ENCODE measurements at places on chromosomes 6 and 20.

GRCh38 chr6:10850728-10851127 lies 12.4 kb upstream of the MAK start:
- no peak for DNase-seq

- DNase-seq, result no peak
Observed at GRCh38 chr6:30683183-30683979, 3.1 kb downstream of the PPP1R18 start.

- DNase-seq, result no peak
Observed at GRCh38 chr6:167847936-167848335, 21.2 kb downstream of the AFDN start.

DNA sequence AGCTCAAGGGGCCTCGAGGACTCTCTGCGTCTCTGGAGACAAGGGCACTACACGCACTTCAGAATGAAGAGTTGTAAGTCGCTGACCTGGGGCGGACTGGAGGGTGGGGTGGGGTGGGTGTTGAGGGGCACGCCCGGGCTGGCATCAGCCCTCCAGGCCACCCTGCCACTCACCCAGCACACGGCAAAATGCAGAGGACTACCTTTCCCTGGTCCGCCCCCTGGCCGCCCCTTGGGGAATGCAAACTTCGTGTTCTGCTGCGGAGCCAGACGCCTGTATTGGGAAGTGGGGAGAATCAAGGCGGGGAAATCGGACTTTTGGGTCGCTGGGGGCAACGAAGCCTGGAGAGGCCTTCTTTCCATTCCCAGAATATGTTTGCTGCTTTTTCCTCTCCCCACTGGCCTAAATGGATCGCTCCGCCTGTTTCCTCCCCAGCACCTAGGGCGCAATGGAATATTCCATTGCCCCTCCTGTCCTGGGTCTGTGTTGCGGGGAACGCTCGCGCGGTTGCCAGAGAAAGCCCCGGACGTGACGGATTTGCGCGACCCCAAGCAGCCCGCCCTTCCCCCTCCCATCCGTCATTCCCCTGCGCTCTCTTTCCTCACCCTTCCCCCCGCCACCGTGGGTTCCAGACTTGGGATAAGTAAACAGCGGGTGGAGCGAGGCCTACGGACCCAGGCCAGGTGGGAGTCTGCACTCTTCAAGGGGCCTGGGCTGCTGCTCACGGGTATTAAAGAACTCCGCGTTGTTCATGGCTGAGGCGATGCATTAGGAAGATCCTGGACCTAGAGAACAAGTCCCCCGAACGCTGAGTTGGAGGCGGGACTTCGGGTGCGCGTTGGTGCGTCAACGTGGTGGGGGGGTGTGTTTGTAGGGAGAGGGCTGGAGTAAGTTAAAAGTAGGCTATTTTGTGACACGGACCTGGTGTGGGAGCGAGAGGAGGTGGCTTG lies at the start of gene PPT2:
Gene PPT2 (plus strand): TSS at position 578 of the 950 bp plus-strand sequence. CDS start 454 bp downstream, outside the sequence.
- peak; percentile 85 for DNase-seq

GRCh38 chr6:161522276-161522675 lies 248.4 kb upstream of the AGPAT4 start:
- DNase-seq, result no peak

GRCh38 chr6:3226481-3227362 lies 731 bp downstream of the TUBB2B start:
- no peak for DNase-seq

DNA sequence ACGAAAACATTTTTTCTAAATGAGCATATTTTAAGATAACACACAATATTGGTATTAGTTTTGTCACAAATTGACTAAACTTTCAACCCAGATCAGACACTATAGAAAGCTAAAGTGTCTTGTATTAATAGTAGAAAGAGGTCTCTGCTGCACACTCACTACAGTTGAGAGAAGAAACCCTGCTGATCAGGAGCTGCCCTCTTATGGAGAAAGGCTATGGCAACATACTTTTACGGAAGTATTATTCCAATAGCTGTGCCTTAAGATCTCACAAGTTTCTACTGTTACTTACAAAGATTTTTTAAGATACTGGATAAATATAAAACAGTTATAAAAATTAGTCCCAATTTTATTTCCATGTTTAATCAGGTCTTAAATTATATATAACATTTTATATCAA lies 155.7 kb downstream of the RIMS1 start:
- DNase-seq, result peak; percentile 15

- DNase-seq, result no peak
Observed at GRCh38 chr20:47273591-47274235, 82.8 kb downstream of the ZMYND8 start.

DNA sequence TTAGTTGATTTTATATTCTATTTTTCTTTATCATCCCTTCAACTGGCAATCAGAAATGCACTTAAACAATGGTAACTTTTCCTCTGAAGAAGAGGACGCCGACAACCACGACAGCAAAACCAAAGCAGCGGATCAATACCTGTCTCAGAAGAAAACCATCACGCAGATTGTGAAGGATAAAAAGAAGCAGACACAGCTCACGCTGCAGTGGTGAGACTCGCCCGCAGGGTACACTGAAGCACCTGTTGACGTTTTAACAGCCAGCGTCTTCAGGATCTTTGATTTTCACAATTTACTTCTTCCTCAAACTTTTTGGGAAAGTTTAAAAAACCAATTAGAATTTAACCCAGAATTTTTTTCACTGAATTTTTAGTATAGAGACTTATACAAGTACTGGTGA lies 701 bp downstream of the RFX6 start:
- DNase-seq, result no peak

- DNase-seq, result no peak
Observed at GRCh38 chr6:28402197-28402596, 2.6 kb upstream of the ZSCAN12 start.

- DNase-seq, result no peak
Observed at GRCh38 chr6:2404211-2404929, 159.0 kb upstream of the GMDS start.

DNA sequence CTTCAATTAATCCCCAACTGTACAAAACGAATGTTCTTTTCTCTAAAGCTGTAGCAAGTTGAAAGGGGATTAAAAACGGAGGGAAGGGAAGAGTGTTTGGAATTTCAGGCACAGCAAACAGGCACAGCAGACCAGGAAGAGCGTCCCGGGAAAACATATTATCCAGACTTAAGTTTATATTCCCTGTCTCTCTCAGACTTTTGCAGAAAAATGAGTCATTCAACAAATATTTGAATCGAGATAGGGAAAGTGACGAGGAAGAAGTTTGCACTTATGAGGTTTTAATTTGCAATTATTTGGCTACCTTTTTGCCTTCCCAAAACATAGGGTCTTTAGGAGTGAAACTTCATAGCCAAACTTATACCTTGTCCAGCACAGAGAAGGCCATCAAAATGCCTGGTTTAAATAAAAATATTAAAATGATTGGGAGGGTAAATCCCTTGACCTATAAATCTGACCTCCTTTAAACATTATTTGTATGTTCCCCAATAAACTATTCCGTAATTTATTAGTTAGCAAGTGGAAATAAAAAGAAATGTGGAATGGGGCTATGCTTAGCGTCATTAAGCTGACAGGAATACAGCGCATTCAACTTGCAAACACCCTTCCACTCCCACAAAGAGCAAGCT lies 16.0 kb downstream of the HFE start:
- DNase-seq, result peak; percentile 53

DNA sequence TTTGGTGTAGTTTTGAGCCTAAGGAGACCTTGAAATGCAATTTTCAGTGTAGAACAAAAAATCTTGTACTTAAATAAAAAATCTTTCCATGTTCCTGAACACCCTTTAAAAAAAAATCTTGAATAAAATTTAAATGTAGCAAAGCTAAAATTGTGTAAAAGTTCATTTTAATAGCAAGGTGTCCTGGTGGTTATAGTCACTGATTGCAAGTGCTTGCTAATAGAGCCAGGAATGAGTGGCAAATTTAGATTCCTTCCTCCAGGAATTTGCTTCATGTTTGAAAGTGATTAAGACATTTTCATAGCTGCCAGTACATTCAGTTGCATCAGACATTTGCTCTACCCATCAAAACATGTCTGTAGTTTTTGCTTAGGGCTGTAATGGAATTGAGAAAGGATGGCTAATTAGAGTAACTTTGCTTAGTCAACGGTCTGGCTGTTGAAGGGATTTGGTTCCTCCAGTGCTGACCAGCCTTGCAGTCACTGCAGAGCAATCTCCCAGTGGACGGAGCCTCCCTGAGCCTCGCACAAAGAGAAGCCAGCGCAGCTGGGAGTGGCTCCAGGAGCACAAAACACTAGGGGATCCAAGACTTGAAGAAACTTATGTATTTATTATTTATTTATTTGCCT lies 36.5 kb downstream of the AKAP12 start:
- peak; percentile 15 for DNase-seq

DNA sequence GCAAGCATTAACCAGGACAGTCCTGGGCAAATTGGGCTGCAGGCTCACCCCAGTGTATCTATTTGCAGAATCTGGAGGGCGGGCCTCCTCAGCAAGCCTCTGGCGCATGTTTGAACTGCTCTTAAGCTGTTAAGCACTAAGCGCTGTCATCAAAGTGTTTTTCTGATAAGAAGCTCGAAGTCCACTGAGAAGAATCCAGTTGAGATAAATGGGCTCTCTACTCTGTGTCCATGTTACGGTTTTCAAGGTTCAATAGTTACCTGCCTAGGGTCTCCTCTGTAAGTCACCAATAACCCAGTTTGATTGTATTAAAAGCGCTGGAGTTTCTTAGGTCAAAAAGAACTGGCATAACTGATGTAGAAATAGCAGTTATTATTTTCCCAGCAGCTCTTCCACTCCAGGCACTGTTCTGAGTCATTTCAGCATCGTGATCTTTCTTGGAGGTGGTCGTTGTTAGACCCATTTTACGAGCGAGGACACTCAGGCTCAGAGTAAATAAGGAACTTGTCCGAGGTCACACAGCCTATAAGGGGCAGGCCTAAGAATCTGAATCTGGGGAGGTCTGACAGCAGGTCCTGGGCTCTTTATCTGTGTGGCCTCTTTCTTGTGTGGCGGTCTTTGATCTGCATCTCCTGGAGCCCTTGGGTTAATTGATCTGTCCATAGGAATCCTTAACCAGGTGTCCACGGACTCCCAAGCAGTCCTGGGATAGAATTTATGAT lies 207.4 kb upstream of the ZNF217 start:
- no peak for DNase-seq

- DNase-seq, result no peak
Observed at GRCh38 chr20:20206788-20207187, 154.5 kb downstream of the CFAP61 start.

- no peak for DNase-seq
Observed at GRCh38 chr6:142027074-142027473, 105.7 kb upstream of the GJE1 start.

GRCh38 chr6:164216839-164217238 lies 802.3 kb downstream of the QKI start:
- no peak for DNase-seq

DNA sequence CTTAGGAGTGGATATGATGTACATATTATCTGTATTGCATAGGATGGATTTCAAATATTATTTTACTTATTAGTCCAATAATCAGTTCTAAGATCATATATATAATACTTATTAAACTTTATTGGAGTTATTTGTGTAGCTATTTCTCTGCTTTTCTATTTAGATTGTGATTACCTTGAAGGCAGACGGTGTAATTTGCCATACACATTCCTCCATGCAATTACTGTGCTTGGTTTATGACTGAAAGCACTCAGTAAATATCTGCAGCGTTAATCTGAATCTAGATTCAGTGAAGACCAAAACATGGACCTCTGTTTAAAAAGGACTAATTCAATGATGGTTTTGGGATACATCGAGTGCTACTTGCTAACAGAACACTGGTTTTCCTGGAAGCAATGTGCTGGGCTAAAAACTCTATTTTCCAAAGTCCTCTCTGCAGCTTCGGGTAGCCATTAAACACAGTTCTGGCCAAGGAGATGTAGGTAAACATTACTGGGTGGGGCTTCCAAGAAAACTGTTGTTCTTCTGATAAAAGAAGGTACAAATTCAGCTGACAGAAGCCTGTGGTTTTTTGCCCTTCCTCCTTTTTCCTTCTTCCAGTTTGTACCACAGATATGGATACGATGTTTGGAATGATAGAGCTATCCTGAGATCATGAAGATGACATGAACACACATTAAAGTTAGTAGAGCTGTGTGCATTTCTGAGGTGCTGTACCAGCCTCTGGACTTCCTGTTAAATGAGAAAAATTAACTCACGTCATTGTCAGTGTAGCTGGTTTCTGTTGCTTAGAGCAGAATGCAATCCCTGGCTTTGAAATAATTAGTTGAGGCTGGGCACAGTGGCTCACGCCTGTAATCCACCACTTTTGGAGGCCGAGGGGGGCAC lies 136.5 kb upstream of the NUP153 start:
- no peak for DNase-seq

DNA sequence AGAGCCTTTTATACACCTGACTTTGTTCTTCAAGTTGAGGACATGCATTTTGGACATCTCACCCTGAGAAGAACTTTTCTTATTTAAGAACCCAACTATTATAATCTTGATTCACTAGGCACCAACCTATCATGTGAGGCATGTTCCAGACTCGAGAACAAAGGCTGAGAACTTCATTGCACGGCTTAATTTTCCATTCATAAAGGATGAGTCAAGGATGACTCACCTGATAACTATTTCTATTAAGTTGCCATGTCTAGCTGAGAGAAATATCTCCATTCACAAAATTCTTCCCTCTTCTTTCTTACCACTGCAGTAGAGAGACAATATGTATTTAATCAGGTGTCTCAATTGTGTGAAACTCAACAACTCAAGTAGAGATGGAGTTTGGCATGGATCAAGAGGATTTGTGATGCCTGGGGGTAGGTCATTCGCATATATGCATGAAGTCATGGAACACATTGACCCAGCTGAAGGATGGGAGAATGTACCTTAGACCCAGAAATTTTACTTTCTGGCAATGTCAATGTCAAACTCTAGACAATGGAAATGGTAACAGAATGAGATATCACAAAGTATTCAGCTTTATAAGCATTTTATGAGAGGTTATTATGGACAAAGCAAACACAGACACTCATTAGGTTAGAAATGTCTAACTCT lies 208.7 kb upstream of the PRND start:
- peak; percentile 93 for DNase-seq

DNA sequence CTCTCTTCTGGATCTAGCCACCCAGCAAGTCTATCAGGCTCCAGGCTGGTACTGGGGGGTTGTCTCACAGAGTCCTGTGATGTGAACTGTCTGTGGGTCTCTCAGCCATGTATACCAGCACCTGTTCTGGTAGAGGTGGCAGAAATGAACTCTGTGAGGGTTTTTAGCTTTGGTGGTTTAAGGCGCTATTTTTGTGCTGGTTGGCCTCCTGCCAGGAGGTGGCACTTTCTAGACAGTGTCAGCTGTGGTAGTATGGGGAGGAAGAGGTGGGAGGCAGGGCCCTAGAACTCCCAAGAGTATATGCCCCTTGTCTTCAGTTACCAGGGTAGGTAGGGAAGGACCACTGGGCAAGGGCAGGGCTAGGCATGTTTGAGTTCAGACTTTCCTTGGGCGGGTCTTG lies 75.8 kb downstream of the SNAP91 start:
- no peak for DNase-seq

DNA sequence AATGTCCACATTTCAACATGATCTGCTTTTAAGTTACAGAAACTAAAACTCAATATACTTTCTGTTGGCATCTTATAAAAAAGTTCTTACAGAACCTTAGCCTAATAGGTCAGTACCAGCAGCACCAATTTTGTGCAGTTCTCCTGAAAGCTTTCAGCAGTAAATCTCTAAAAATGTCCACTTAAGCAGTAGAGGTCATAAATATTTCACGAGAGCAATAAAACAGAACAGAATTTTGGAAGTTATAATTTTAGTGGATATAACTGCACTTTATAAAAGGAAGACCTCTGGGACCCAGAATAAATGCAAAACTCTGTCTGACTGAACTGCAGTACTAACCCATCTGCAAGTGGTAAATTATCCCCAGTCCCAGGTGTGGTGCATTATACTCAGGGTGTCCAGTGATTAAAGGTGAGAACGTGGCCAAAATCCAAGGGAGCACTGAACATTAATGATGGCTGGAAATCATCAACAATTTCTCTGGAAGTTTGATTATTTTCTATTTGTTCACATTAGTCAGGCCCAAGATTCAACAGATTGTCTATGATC lies 172.6 kb upstream of the RSPO3 start:
- DNase-seq, result no peak

Data from HFFc6 (cell line).